ENCODE measurements at places on chromosomes 16 and 17. TPM values are rescaled to one million over a fixed set of nuclear protein-coding genes. Genes with fewer than 3 reads are reported as not detected.

DNA sequence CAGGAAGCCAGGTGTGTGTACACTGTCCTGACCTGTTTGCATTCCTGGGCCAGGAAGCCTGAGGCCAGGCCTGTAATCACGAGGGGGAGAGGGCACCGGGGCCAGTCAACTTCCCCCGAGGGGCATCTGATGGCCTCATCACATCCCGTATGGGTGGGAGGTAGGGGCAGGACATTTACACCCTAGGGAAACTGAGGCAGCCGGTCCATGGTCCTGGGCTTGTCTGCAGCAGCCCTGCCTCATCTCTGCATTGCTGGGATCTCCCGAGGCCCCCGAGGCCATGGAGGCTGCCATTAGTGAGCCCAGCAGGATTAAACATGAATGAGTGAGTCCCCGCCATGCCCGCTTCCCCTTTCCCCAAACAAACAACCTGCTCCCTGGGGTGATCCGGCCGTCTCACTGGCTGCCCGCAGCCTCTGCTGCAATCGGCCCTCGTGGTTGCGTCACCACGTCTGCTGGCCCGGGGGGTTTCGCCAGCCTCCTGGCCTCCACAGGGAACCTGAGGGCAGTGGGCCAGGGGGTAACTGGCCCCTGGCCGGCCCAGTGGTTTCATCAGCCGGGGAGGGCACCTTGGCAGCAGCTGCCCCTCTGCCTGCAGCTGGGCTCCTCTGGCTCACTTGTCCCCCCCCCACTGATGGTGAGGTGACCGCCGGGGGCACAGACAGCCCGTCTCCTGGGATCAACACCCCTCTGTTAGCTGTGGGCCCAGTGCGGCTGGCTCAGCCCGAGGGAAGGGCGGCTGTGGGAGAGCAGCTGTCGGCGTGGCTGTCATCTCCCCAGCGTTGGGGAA is 88.3 kb upstream of the GSE1 start:
- no peak for DNase-seq
- H3K4me3 ChIP-seq: no peak overlapping the region
- no peaks in the 10 kb centered on the region for H3K4me1 ChIP-seq
- no peak overlapping the region for H3K27ac ChIP-seq
- H3K36me3 ChIP-seq: no peaks in the 10 kb centered on the region
- peaks cover 13% of the 10 kb centered on the region for H3K27me3 ChIP-seq

DNA sequence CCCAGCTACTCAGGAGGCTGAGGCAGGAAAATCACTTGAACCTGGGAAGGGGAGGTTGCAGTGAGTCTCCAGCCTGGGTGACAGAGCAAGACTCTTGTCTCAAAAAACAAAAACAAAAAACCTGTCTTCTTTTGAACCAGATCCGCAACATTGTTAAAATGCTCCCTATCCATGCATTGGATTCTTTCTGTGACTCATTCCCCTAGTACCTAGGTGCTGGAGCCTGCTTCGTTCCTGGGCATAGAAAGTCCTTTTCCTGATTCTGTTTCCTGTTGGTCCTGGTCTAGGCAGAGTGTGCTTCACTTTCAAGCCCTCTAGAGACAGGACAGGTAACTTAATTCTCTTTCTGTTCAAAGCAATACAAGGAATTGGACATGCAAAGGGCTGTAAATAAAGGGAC is 5.2 kb downstream of the EPN2 start:
- DNase-seq: no peak
- no peak overlapping the region for H3K27ac ChIP-seq
- H3K4me3 ChIP-seq: no peak overlapping the region
- H3K36me3 ChIP-seq: peaks cover 2% of the 10 kb centered on the region
- H3K27me3 ChIP-seq: no peaks in the 10 kb centered on the region

GRCh38 chr16:12340151-12340733 is 363.7 kb downstream of the SNX29 start:
- peaks cover 43% of the 10 kb centered on the region for H3K36me3 ChIP-seq
- H3K27ac ChIP-seq: no peak overlapping the region
- H3K4me3 ChIP-seq: no peak overlapping the region
- H3K4me1 ChIP-seq: peaks cover 4% of the 10 kb centered on the region
- DNase-seq: no peak

SCNN1B gene
- total RNA-seq: not detected

CSF3 gene
- not detected for total RNA-seq

DNA sequence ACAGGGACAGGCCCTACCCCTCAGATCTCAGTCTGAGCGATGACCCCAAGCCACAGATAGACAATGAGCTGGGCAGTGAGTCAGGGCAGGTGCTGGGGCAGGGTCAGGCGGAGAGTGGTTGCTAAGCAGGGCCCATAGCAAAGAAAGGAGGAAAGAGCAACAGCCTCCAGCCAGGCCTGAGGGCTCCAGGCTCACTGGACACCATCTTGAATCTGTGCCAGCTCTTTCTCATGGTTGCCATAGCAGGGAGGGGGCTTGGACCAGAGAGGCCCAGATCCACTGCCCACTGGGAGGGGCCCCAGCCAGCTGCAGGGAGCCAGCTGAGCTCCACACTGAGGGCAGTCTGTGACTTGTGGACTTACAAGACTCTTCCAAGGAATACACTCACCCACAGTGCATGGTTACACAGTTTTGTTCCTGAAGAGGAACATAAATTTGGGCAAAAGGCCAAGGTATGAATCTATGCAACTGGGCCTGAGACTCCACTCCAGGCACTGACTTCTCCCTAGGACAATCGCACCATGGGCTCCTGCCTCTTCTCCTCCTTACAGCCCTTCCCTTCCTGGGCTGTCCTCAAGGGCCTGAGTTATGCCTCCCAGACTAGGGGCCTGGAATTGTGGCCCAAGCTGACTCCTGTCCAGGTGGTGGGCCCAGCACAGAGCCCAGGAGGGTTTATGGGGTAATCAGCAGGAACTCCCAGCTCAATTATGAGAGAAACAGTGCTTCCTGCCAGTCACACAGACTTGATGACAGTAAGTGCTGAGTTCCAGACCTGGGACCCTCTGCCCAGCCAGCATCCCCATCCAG is 59.9 kb downstream of the BEAN1 start:
- no peaks in the 10 kb centered on the region for H3K36me3 ChIP-seq
- peaks cover 18% of the 10 kb centered on the region for H3K4me1 ChIP-seq
- peak; percentile 13 for DNase-seq
- no peak overlapping the region for H3K27ac ChIP-seq
- H3K4me3 ChIP-seq: no peak overlapping the region

TBC1D26 gene
- total RNA-seq: not detected

QRICH2 gene
- total RNA-seq: 2.0 TPM

P2RX5 gene
- total RNA-seq: 295 TPM

DNA sequence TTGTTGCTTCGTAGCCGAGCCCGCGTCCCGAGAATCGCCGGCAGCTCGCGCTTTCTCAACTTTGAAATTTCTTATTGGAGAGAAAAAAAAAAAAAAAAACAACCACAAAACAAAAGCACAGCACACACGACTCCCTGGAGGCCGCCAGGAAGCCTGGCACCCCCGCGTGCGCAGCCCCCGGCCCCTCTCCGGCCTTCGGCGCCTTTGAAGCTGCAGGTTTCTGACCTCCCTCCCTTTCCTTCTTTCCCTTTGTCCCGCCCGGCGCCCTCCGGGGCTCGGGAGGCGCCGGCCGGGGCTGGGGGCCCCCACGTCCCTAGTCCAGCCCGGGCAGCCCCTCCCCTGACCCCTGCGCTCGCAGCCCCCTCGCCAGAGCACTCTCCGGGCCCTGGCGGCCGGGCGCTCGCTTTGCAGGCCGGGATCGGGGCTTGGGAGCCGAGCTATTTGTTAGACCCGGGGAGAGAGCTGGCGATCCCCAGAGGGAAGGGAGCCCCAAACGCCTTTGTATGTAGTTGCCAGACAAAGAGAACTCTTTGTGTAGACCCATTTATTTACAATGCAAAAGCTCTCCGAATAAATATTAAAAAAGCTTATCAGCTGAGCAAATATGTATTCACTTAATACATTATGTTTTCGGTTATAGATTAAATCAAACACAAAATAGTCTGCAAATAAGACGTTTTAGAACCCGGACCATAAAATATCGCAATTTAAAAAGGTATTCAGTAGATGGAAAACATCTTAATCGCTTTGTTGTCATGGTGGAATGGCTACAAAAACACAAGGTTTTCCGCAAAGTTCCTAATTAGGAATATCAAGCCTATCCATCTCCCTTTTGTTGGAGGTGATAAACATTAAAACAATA is 2.3 kb downstream of the BAHCC1 start:
- DNase-seq: no peak
- H3K27ac ChIP-seq: no peak overlapping the region
- H3K4me3 ChIP-seq: peak overlapping the region; percentile 41

- no peaks in the 10 kb centered on the region for H3K36me3 ChIP-seq
- peak overlapping the region; percentile 81 for H3K4me3 ChIP-seq
- H3K4me1 ChIP-seq: peaks cover 17% of the 10 kb centered on the region
- peaks cover 29% of the 10 kb centered on the region for H3K27me3 ChIP-seq
These were observed 155.3 kb downstream of the C16orf78 start for GRCh38 chr16:49528866-49529288.

CMTM1 gene
- 0.95 TPM for total RNA-seq

DNA sequence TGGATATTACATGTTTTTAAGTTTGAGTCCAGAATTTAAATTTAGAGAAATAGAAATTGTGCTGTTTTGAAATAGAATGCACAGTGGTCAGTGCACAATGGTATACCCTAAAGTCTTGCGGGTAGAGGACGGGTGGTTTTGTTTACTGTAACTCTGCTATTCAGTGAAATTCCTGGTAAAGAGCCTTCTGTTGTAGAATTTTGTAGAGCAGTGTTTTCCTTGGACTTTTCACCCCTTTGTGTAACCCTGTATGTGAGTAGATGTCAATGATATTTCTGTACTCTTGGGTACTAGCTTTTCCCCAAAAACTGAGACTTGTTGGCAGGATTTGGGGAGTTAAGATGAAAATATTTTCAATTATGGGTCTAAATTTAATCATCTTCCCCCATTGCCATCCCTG is 19.5 kb downstream of the IST1 start:
- no peak overlapping the region for H3K27ac ChIP-seq
- H3K4me3 ChIP-seq: no peak overlapping the region
- no peak for DNase-seq
- peaks cover 62% of the 10 kb centered on the region for H3K36me3 ChIP-seq
- H3K27me3 ChIP-seq: no peaks in the 10 kb centered on the region
- H3K4me1 ChIP-seq: peaks cover 57% of the 10 kb centered on the region

DNA sequence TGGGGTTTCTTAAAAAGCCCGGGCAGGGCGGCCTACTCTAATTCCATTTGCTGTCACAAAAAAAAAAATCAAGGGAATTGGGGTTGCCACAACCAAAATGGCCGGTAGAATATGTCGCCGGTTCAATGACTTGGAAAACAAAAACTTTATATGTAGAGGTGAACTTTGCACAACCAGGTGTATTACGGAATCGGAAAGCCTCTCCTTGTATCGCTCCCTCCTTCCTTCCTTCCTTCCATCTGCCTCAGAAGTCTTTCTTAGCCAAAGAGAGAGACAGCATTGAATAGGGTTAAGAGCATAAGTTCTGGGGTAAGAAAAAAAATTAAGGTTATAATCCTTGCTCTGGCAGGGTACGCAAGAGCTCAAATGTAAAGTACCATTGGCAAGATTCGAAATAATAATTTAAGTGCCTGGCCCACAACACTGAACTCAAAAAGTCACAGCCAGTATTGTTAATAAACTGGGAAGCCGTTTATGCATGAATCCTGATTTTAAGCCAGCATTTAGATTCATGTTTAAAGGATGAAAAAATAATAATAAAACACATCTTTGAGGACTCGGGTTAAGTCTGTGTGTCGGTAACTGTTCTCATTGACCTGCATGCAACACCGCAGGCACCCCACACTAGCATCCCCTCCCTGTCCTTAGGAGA is 522 bp upstream of the GLG1 start:
- H3K27ac ChIP-seq: peak overlapping the region; percentile 91
- peak overlapping the region; percentile 94 for H3K4me3 ChIP-seq

DNA sequence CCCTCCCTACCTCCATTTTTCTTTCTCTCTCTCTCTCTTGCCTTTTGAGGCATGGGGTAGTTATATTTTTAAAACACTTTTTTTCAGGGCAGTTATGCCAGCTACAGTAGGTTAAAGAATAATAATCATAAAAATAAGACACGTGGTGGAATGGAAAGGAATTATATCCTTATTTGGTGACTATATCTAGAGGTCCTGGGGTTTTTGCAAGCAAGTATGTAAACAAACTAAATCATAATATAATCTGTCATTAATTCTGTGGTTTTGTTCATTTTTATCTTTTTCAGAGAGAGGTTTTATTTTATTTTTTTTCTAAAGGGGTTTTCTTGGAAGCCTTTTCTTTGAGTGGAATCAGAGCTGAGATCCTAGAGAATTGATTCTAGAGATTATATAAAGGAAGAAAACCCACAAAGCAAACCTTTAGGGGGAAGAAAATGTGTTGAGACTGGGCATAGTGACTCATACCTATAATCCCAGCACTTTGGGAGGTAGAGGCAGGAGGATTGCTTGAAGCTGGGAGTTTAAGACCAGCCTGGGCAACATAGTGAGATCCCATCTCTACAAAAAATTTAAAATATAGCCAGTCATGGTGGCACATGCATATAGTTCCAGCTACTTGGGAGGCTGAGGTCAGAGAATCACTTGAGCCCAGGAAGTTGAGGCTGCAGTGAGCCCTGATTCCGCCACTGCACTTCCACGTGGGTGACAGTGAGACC is 53.2 kb downstream of the NQO1 start:
- H3K4me3 ChIP-seq: no peak overlapping the region
- H3K27ac ChIP-seq: no peak overlapping the region
- no peak for DNase-seq
- no peaks in the 10 kb centered on the region for H3K4me1 ChIP-seq

SPATA2L gene
- total RNA-seq: 7.0 TPM

DNA sequence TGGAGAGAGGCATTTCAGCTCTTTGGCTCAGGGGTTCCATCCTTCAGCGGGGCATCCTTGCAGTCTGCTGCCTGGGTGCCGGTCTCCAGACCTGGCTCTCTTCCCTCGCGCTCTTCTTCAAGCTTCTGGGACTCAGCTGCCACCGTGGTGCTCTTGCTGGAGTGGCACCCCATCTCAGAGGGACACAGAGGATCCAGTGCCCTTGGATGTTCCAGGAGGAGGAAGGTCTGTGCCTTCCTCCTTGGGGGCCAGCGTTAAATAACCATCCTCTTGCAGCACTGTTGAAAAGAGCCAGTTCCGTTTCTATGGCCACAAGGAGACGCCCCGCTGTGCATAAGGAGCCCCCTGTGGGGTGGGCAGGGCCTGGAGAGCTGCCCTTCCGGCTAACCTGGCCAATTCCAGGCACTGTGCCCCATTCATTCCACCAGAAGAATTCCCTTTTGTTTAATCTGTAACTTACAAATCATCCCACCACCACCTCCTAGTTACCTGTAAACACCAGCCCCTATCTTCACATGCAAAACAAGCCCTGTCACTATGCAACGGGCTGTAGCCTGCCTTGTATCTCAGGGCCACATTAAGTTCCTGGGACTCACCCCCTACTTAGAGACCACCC is 8.6 kb downstream of the CHD9NB start:
- H3K36me3 ChIP-seq: no peaks in the 10 kb centered on the region
- DNase-seq: no peak
- peaks cover 16% of the 10 kb centered on the region for H3K27me3 ChIP-seq
- H3K27ac ChIP-seq: no peak overlapping the region

- peaks cover 22% of the 10 kb centered on the region for H3K4me1 ChIP-seq
- H3K4me3 ChIP-seq: no peak overlapping the region
- peaks cover 25% of the 10 kb centered on the region for H3K36me3 ChIP-seq
- DNase-seq: no peak
- H3K27ac ChIP-seq: no peak overlapping the region
These were observed 43.7 kb downstream of the TNRC6C start for GRCh38 chr17:78002166-78002565.

- no peak overlapping the region for H3K4me3 ChIP-seq
- no peak for DNase-seq
- H3K27ac ChIP-seq: no peak overlapping the region
- no peaks in the 10 kb centered on the region for H3K27me3 ChIP-seq
- no peaks in the 10 kb centered on the region for H3K36me3 ChIP-seq
These were observed 9.7 kb upstream of the MLKL start for GRCh38 chr16:74710401-74710800.

PRDM7 gene
- total RNA-seq: not detected

Measured in activated B cell treated with CpG ODN at 0.5 μM for 24 hours (primary cell).